ENCODE measurements at places on chromosomes 5 and 9. TPM values are rescaled to one million over a fixed set of nuclear protein-coding genes. Genes with fewer than 3 reads are reported as not detected.

The SLC1A1 gene
- 28.7 TPM for total RNA-seq

The SPATA31C1 gene
- total RNA-seq: not detected

The RUFY1 gene
- total RNA-seq: 36.2 TPM

The CDC25C gene
- 11.9 TPM for total RNA-seq

The IFNB1 gene
- total RNA-seq: not detected

The QRFP gene
- not detected for total RNA-seq

The NUDCD2 gene
- 6.6 TPM for total RNA-seq

All from subcutaneous preadipocyte (primary cell).